IMR-90 (cell line): ENCODE measurements at places on chromosomes 4 and X. TPM values are rescaled to one million over a fixed set of nuclear protein-coding genes. Genes with fewer than 3 reads are reported as not detected.

The CSAG2 gene
- total RNA-seq: not detected in 2 replicates

DNA sequence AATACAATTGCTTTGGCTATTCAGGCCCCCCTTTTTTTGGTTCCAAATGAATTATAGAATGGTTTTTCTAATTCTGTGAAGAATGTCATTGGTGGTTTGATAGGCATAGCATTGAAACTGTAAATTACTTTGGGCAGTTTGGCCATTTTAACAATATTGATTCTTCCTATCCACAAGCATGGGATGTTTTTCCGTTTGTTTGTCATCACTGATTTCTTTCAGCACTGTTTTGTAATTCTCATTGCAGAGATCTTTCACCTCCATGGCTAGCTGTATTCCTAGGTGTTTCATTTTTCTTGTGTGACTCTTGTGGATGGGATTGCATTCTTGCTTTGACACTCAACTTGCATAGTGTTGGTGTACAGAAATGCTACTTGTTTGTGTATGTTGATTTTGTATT lies 33.0 kb downstream of the ADH6 start:
- H3K36me3 ChIP-seq: no peaks in the 10 kb centered on the region
- no peak overlapping the region for H3K4me3 ChIP-seq
- DNase-seq: no peak
- H3K27me3 ChIP-seq: no peaks in the 10 kb centered on the region

DNA sequence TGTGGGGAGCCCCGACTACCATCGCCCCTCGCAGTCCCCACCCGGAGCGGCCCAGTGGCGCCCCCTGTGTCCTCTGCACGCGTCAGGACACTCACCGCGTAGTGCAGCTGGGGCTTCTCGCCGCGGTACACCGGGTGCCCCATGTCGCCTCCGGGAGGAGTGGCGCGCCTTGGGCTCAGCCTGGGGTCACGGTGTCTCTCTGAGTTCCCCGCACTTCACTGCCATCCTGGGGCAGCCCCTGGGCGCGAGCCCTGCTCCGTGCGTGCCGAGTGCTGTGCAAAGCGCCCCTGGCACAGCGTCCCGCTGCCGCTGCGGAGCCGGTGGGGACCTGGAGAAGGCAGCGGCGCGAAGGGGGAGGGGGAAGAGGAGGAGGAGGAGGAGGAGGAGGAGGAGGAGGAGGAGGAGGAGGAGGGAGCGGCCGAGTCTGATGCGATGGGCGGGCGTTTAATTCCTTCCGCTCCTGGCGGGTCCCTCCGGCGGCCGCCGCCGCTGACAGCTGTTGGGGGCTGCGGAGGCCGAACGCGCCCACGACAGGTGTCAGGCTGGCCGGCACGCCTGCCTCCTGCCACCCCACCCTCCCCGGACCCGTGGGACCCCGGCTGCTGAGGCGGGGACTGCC lies 134.3 kb downstream of the AMELX start:
- no peaks in the 10 kb centered on the region for H3K27me3 ChIP-seq
- H3K36me3 ChIP-seq: no peaks in the 10 kb centered on the region
- peak overlapping the region; percentile 82 for H3K4me3 ChIP-seq
- peak overlapping the region; percentile 50; the same call in 1 of the 2 replicates for H3K27ac ChIP-seq
- DNase-seq: no peak

DNA sequence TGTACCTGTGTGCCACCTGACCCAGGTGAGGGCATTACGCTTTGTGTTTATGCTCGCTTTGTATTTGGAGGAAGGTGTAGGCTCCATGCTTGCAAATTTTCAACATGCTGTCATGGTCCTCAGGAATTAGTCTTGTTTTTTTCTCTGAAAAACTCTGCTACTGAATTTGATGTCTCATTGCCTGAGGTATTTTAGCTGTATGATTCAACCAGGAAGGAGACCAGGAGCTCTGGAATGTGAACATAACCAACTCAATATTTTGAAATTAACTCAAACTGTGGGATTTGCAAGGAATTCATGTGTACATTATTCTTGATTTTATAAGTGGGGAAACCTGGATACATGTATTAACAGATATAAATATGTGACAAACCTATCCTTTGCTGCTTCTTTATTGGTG lies 134.1 kb downstream of the SLC4A4 start:
- peaks cover 12% of the 10 kb centered on the region for H3K4me1 ChIP-seq
- H3K4me3 ChIP-seq: no peak overlapping the region
- DNase-seq: peak; percentile 89
- no peaks in the 10 kb centered on the region for H3K27me3 ChIP-seq
- H3K36me3 ChIP-seq: peaks cover 12% of the 10 kb centered on the region

DNA sequence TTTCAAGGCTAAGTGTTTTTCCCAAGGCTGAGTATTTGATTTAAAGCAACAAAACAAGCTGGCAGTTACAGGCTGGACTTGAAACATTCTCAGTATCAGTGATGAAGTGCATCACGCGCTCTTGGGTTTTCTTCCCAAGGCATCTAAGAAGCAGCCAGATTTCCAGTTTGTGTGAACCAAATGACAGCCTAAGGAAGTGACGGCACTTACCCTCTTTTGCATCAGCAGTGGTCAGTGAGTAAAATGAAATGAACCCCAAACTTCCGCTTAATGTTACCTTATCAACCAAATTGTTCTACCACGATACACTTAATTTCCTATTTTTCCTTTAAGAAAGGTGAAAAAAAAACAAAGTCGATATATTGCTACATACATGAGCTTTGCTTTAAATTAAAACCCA lies 15.8 kb upstream of the GYPE start:
- H3K4me3 ChIP-seq: no peak overlapping the region
- H3K36me3 ChIP-seq: no peaks in the 10 kb centered on the region
- no peak overlapping the region for H3K27ac ChIP-seq
- DNase-seq: no peak
- H3K4me1 ChIP-seq: no peaks in the 10 kb centered on the region
- no peaks in the 10 kb centered on the region for H3K27me3 ChIP-seq

DNA sequence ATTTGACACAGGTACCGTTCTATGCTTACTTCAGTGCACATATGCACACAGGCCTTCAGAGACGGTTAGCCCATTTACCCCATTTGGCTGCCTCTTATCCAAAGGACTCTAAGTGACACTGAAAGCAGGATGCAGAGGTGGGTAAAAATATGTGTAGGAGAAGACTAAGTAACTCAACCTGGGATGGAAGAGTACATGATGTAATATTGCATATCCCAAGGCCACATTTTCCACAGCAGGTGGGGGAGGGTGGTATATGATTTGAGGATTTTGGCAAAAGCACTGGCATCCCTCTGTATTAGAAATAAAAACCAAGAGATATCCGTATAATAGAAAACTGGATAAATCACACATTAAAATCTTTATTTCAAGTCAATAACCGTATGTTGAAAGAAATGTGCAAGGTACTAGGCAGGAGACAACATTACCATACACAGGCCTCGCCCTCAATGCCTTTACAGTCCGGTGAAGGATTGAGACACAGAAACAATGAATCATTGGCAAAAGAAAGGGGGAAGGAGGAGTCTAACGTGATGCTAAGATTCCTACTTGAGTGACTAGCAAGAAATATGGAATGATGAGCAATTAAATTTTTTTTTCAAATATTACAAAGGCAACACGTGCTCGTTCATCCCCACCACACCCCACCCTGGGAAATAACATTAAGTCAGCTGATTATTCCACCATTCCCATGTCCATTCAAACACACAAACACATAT lies 161.0 kb upstream of the RASGEF1B start:
- H3K27me3 ChIP-seq: no peaks in the 10 kb centered on the region
- DNase-seq: no peak
- H3K4me3 ChIP-seq: no peak overlapping the region

DNA sequence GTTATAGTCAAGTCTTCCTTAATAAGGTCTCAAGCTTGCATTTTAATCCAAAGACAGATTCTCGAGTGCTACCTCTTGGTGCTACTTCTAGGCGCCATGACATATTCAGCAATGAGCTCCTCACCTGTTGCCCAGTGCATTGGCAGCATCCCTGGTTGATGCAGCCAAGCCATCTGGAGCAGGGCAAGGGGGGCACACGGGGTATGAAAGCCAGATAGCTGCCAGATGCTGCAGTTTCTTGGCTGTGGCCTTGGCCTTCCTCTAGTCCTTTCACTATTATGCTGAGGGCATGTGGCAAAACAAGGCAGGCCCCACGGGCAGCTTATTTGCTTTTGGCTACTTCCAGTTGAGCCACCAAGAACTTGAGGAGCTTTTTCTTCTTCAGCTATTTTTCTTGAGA lies 168.6 kb upstream of the PGRMC2 start:
- no peaks in the 10 kb centered on the region for H3K36me3 ChIP-seq
- DNase-seq: no peak
- H3K4me3 ChIP-seq: no peak overlapping the region
- H3K27me3 ChIP-seq: no peaks in the 10 kb centered on the region

DNA sequence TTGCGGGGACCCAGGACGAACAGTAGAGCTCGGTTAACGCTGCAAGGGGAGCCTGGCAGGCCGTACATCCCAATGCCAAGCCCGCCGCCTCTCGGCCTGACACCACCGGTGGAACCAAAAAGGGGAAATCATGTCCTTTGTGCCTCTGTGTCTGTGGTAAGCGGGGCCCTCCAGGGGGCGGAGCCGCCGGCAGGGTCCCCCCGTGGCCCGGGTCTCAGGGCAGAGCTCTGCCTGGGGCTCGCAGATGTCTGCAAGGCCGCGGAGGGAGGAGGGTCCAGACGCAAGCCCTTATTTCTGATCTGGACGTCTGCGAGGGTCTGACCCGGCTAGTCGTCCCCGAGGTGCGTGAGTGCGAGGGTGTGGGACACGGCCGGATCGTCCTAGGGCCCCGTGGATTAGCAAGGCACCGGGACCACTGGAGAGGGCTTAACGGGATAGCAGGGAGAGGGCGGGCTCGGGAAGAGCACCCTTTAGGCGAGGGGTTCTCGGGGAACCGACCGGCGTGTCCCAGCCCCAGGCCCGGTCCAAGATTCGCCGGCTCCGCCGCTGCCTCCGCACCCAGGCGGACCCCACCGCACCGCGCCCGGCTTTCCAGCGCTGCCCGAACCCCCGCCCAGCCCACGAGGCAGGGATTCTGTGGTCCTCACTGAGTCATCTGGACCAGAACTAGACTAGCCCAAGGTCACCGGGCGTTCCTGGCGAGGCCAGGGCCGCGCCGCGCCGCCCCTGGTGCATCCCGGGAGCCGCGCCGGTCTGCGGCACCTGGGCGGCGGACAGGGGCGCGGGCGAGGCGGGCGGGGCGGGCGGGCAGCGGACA lies 863 bp upstream of the FAM193A start:
- peaks cover 2% of the 10 kb centered on the region; the same call in 1 of the 2 replicates for H3K36me3 ChIP-seq
- peak overlapping the region; percentile 92 for H3K27ac ChIP-seq
- peak overlapping the region; percentile 65 for H3K4me3 ChIP-seq
- peaks cover 4% of the 10 kb centered on the region; the same call in 1 of the 2 replicates for H3K4me1 ChIP-seq
- DNase-seq: peak; percentile 15

The PRKX gene
- 13.1 and 14.9 TPM in 2 replicates for total RNA-seq

DNA sequence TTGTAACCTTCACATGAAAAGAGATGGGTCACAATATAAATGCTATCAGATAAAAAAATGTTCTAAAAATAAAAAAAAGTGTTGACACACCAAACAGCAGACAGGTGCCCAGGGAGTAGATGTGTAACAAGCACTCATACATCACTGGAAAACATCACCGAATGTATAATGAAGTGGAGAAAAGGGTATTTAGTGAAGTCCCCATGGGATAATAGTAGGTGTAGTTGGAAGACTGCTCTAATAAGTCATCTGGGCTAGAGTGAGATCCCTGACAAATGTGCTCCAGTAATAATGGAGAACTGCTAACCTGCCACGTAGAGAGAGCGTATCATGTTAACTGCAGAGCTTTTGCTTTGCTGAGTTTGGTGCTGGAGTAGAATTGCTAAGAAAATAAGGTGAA lies 152.0 kb downstream of the GRIA2 start:
- no peak for DNase-seq
- H3K4me3 ChIP-seq: no peak overlapping the region
- H3K36me3 ChIP-seq: no peaks in the 10 kb centered on the region
- no peaks in the 10 kb centered on the region for H3K27me3 ChIP-seq

GRCh38 chr4:8748236-8748575 lies 123.4 kb downstream of the HMX1 start:
- H3K27ac ChIP-seq: no peak overlapping the region
- no peaks in the 10 kb centered on the region for H3K4me1 ChIP-seq
- no peak for DNase-seq
- no peak overlapping the region for H3K4me3 ChIP-seq
- H3K36me3 ChIP-seq: no peaks in the 10 kb centered on the region

- no peak for DNase-seq
- H3K4me3 ChIP-seq: no peak overlapping the region
- H3K27ac ChIP-seq: no peak overlapping the region
- H3K4me1 ChIP-seq: peaks cover 4% of the 10 kb centered on the region
Observed at GRCh38 chr4:89488736-89489135, 181.1 kb upstream of the GPRIN3 start.

DNA sequence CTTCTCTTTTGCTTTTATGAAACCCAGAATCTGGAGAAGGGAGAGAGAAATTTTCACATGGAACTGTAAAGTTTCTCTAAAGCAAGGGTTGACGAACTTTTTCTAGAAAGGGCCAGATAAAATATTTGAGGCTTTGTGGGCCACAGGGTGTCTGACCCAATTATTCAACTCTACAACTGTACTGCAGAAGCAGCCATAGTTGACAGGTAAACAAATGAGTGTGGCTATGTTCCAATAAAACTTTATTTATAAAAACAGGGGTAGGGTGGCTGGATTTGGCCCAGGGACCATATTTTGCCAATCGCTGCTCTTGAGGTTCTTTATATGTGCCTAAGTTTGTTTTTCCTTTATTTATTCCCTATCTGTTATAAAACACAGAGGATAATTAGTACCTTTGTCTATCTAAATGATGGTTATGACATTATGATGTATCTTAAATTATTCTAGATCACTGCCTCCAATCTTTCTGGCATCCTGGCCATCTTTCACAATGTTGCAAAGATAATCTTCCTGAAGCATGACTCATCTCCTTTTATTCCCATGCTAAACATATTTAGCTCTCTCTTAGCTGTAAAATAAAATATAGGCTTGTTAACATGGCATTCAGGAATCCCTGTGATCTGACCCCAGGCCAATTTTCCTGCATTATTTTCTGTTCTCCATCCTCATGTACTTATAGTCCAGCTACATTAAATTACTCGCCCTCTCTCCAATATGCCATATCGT lies 106.8 kb upstream of the CBLL2 start:
- H3K27me3 ChIP-seq: 0 out of 2 replicates have a peak, but pooled peaks cover 1% of the 10 kb centered on the region
- no peaks in the 10 kb centered on the region for H3K36me3 ChIP-seq
- H3K4me3 ChIP-seq: no peak overlapping the region
- H3K4me1 ChIP-seq: no peaks in the 10 kb centered on the region
- no peak overlapping the region for H3K27ac ChIP-seq
- DNase-seq: peak; percentile 45
